ENCODE measurements at places on chromosomes 5 and 9. TPM values are rescaled to one million over a fixed set of nuclear protein-coding genes. Genes with fewer than 3 reads are reported as not detected.

The SREK1IP1 gene
- polyA plus RNA-seq = 4.2 TPM

The MELK gene
- 10.8 TPM for polyA plus RNA-seq

The ZNF462 gene
- 2.5 TPM for polyA plus RNA-seq

The IFNA13 gene
- not detected for polyA plus RNA-seq

The CA9 gene
- polyA plus RNA-seq = not detected

The GPX3 gene
- 1,326 TPM for polyA plus RNA-seq

The GBGT1 gene
- 4.2 TPM for polyA plus RNA-seq

The CKS2 gene
- 151 TPM for polyA plus RNA-seq

The FST gene
- 1.2 TPM for polyA plus RNA-seq

The PCDHGB6 gene
- not detected for polyA plus RNA-seq

The FCN2 gene
- polyA plus RNA-seq = not detected

The PLAC8L1 gene
- not detected for polyA plus RNA-seq

The SLC23A1 gene
- polyA plus RNA-seq = 2.1 TPM

The SLCO6A1 gene
- polyA plus RNA-seq = not detected

Measured in sigmoid colon (tissue), 7 donors.